ENCODE measurements at places on chromosomes 16 and 17. TPM values are rescaled to one million over a fixed set of nuclear protein-coding genes. Genes with fewer than 3 reads are reported as not detected.

Gene FOXN1
- 0.14 TPM for total RNA-seq

Gene TNFRSF13B
- total RNA-seq: not detected

DNA sequence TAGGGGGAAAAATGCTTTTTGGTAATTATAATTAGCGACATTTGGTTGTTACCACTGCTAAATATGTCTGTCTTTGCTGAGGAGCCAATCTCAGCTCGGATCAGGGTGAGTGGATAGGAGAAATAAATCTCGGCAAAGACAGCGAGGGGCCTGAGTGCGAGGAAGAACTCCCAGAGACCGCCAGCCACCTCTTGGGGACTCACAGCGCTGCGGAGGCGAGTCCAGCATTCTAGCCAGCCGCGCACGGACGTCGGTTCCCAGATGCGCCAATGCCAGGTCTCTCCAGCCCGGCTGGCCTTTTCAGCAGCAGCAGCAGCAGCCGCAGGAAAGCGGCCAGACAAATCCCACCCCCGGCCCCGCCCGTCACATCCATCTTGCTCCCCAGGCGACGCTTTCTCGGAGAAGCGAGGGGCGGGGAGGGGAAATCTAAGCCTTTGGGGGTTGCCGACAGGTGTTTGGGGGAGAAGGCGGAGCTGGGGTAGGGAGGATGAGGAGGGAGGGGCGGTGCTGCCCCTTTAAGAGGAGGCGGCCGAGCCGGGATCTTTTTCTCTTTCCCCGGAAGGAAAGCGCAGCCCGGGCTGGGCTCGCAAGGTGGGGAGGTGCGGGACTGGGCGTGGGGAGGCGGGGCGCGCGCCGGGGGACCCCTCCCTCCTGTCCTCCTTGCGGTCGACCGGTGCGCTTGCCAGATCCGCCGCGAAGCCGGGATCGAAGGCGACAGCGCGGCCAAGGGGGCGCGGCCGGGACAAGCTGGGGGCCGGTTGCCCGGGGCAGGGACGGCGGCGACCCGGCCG is at the start of gene ITGA3:
Gene ITGA3, plus strand, starts transcription at position 685 of the 791 bp plus-strand sequence. CDS start 330 bp downstream, outside the sequence.
- peak within 1 kb of the TSS; percentile 98 for H3K27ac ChIP-seq
- H3K4me3 ChIP-seq: peak within 1 kb of the TSS; percentile 83
- peak; percentile 90 for DNase-seq
- H3K36me3 ChIP-seq: no peaks in the 10 kb centered on the region
- peaks cover 38% of the 10 kb centered on the region for H3K4me1 ChIP-seq
- no peaks in the 10 kb centered on the region for H3K27me3 ChIP-seq

GRCh38 chr17:35710950-35711349 is 20.5 kb upstream of the RASL10B start:
- H3K27ac ChIP-seq: no peak overlapping the region
- no peaks in the 10 kb centered on the region for H3K36me3 ChIP-seq
- no peaks in the 10 kb centered on the region for H3K27me3 ChIP-seq
- DNase-seq: no peak

GRCh38 chr17:45260204-45260783 is 1.6 kb downstream of the SPATA32 start:
- no peak overlapping the region for H3K27ac ChIP-seq
- H3K4me1 ChIP-seq: peaks cover 12% of the 10 kb centered on the region
- DNase-seq: no peak

- H3K27ac ChIP-seq: no peak overlapping the region
- H3K4me3 ChIP-seq: no peak overlapping the region
- no peak for DNase-seq
- H3K27me3 ChIP-seq: no peaks in the 10 kb centered on the region
- H3K36me3 ChIP-seq: no peaks in the 10 kb centered on the region
These were observed 35.8 kb upstream of the TBX2 start for GRCh38 chr17:61363601-61364462.

DNA sequence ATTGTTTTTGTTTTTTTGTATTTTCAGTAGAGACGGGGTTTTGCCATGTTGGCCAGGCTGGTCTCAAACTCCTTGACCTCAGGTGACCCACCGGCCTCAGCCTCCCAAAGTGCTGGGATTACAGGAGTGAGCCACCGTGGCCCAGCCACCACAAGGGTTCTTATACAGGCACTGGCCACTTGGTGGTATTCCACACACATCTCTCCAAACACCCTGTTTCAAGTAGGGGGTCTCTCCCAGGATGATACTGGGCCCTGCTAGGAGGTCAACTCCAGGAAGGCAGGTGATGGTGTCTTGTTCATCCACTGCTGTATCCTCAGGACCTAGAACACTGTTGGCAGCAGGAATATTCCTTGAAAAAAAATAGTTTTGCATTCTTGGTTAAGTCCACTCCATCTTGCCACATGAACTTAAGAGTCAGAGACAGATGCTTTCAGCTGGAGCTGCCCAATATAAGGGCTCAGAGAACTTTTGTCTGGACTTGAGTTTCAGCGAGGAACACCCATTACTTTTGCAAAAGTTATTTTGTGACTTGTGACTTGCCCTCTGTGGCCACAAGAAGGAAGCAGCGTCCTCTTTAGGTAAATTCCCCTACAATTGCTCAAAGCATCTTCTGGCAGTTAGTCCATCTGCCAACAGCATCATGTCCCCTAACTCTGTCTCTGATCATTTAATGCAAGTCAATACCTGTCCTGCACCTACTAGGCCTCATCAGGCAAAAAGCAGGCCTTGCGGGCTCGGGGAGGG is 7.4 kb upstream of the EEF2K start:
- H3K27me3 ChIP-seq: no peaks in the 10 kb centered on the region
- no peak overlapping the region for H3K4me3 ChIP-seq
- H3K27ac ChIP-seq: peak overlapping the region; percentile 65
- no peaks in the 10 kb centered on the region for H3K36me3 ChIP-seq
- no peak for DNase-seq

DNA sequence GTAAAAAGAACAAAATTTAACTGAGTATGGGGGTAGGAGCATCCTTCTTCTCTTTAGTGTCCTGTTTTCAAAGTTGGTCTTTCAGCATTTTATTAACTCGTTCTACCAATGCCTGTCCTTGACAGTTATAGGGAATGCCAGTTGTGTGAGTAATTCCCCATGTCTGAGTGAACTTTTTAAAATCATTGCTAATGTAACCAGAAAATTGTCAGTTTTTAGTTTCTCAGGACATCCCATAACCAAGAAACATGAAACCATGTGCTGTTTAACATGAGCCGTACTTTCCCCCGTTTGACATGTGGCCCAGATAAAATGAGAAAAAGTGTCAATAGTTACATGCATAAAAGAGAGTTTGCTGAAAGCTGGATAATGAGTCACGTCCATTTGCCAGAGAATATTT is 71.4 kb upstream of the ARL4D start:
- no peaks in the 10 kb centered on the region for H3K4me1 ChIP-seq
- H3K27ac ChIP-seq: no peak overlapping the region

DNA sequence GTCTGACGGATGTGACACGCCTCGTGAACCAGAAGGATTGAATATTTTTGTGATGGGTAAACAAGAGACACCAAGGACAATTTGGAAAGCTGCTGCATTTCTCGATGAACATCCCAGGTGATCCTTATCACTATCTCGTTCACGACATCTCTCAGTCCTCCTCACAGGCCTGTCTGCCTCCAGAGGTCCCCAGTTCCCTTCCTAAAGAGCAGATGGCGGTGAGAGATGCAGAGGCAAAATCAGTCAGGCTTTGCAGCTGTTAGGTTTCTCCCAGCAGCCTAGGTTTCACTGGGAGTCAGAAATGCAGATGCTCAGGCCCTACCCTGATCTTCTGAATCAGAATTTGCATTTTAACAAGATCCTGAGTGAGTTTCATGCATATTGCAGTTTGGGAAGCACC is 23.6 kb downstream of the SCPEP1 start:
- no peaks in the 10 kb centered on the region for H3K4me1 ChIP-seq
- H3K27me3 ChIP-seq: no peaks in the 10 kb centered on the region
- peaks cover 10% of the 10 kb centered on the region for H3K36me3 ChIP-seq
- no peak for DNase-seq
- no peak overlapping the region for H3K27ac ChIP-seq
